Brain microvascular endothelial cell (primary cell): ENCODE measurements at places on chromosomes 4 and X.

- no peak for DNase-seq
Measured at GRCh38 chrX:44105228-44105913, 132.2 kb upstream of the NDP start.

DNA sequence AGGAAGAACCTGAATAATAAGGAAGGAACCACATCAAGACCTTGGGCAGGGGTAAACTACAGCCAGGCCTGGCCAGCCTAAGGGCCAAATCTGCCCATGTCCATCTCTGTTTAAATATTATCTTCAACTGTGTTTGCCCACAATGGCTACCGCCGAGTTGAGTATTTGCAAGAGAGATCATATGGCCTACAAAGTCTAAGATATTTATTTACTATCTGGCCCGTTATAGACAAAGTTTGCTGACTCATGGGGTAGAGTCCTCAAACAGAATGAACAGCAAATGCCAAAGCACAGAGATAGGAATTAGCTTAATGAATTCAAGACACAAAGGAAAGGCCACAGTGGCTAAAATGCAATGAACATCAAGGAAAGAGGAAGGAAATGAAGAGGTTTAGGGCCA, 44.8 kb downstream of the RPS6KA3 start:
- no peak for DNase-seq

DNA sequence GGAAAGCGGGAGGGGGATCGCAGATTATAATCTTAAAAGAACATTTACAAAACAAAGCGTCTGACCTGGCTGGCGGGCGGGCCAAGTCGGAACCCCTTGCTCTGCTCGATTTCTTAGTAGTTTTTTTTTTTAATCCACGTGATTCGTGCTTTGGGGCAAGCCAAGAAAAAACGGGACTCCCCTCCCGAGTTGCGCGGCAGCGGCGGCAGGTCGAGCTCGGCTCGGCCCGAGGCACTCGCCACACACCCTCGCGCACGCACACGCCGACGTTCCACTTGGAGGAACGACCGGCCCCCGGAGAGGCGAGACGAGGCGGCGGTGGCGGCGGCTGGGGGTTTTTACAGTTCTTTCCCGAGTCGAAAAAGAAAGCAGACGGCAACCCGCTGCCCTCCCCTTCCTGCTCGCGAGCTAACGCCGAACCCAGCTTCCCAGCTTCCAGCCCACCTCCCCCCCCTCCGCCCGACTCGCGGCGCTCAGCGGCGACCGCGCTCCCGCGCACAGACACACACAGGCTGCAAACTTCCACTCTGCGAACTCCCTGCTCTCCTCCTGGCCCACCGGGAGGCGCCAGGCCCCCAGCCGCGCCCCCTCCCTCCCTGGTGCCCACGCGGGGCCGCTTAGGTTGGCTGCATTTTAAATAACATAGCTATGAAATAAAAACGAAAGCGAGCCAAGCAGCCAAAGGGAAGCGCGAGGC, 1.2 kb downstream of the BCOR start:
- DNase-seq, result no peak

DNA sequence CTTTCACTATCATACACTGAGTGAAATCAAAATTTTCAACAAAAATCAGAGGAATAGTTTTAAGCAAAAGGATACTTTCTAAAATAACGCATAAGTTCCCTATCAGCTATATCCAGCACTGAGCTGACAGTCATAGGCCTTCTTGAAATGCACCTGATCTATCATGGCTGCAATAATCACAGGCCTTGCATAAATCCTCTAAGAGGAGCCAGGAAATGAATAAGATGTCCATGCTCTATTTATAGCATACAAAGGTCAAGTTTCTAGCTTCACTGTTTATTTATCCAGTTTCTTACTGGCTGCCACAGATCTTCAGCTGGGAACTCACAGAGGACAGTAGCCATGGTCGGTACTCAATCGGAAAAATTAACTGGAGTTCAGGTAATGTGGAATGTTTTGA, 235.9 kb upstream of the DMD start:
- DNase-seq, result no peak
